Kidney (tissue), 22 donors: ENCODE measurements at places on chromosomes 3 and 15. TPM values are rescaled to one million over a fixed set of nuclear protein-coding genes. Genes with fewer than 3 reads are reported as not detected.

Gene USP8
- polyA plus RNA-seq = 26.8 TPM

Gene FSTL1
- 31.1 TPM for polyA plus RNA-seq

Gene CPOX
- 6.6 TPM for polyA plus RNA-seq

Gene TTC23
- 11.2 TPM for polyA plus RNA-seq

Gene OXTR
- polyA plus RNA-seq = 0.39 TPM

Gene CCK
- polyA plus RNA-seq = not detected

GRCh38 chr3:12932347-12932746, 91.0 kb upstream of the RPL32 start:
- DNase-seq = no peak

DNA sequence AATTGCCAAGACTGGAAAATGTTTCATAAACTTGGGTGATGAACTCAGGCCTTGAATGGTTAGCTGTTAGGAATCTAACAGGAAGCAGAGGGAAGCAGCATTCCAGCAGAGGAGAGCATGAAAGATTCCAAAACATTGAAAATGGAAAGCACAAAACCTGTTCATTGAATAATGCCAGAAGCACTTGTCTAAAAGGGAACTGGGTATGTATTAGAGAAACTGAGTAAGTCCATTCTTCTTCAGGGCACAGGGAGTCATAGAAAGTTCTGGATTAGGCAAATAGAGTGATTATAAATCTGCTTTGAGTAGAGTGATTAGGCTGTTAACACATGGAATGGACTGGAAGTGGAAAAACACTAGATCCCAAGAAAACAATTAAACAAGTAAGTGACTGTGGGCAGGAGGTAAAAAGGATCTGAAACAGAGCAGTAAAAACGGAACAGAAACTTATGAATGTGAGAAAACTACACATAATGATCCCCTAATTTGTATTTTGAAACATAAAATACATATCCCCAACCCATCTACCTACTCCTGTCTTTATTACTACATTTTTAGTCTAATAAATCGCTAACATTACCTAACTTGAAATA, 343.4 kb downstream of the TBC1D5 start:
- DNase-seq = no peak

DNA sequence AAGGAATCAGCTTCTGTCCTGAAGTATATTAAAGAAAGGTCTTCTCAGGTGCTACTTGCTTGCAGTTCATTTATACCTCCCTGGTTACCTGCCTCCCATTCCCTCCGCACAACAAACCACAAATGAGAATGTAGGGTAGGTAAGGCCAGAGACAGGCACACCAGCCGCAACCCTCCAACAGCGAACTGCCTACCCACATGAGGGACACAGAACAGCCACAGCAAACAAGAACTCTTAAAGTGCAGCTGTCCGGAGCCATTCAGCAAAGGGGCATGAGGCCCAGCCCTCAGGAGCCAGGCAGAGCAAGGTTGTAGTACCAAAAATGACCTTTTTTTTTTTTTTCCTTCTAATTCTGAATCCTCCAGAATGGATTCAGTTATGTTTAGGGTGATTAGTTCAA, 52.4 kb downstream of the SPSB4 start:
- DNase-seq = no peak

GRCh38 chr3:14414846-14415464, 12.5 kb downstream of the SLC6A6 start:
- DNase-seq = no peak

GRCh38 chr15:45156744-45157455, 27.1 kb downstream of the DUOX1 start:
- DNase-seq = no peak

GRCh38 chr15:77808075-77808474, 175.4 kb upstream of the LINGO1 start:
- DNase-seq = no peak

- no peak for DNase-seq
Measured at GRCh38 chr3:72344647-72345046, 503.6 kb downstream of the SHQ1 start.

DNA sequence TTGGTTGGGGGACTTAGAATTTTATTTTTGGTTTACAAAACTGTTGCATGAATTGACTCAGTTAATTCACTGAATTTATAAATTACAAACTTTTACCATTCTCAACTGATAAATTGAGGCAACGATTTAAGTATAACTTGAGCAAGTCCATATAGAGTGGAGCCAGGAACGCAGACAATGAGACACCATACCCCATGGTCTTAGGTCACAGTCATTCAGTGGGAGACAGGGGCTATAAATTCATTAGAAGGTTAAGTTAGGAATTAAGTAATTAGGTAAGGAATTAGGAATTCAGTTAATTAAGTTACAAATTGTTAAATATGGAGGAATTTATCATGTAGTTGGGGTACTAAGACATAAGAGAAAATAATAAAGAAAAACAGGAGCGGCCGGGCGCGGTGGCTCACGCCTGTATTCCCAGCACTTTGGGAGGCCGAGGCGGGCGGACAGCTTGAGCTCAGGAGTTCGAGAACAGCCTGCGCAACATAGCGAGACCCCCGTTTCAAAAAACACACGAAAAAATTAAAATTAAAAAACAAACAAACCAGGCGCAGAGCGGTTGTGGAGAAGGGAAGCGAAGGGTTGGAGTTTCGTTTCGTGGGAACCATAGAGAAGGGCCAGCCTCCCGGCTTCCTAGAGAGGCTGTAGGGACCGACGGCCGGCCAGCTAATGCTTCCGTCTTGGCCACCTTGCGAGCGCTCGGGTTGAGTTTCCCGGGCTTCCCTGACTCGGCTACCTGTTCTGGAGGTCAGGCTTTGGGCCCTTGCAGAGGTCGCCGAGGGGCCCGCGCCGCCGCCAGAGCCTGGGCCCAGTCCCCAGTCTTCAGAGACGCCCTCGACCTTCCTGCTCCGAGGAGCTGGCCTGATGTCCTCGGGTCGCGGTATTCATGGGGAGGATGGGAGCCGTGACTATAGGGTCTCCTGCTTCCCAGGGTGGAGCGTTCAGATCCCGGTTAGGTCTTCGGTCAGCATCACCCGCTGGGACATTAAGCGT, at the start of gene ZNF619:
ZNF619 (plus strand) TSS at position 645 of the 993 bp plus-strand sequence. CDS start 858 bp downstream, outside the sequence.
- peak; percentile 74 for DNase-seq
